ENCODE measurements at places on chromosomes 3 and 15.

DNA sequence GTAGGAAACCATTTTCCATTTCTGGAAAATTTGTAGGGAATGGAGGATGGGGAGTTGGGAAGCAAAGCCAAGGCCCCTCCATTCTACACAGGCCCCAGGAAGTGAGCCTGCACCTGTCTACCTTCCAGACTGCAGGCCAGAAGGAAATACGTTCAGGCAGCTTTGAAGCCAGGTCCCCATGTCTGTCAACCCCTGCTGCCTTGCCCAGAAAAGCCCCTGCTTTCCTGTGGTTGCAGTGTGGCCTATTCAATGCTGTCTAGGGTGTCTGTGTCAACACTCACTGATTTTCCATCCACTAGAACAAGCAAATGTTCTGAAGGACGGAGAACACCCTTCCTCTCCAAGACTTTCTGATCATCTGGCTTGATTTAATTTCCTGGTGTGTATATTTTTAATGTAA lies 281.9 kb downstream of the TLE3 start:
- DNase-seq = no peak

- no peak for DNase-seq
Observed at GRCh38 chr3:193407112-193407511, 28.6 kb upstream of the ATP13A5 start.

DNA sequence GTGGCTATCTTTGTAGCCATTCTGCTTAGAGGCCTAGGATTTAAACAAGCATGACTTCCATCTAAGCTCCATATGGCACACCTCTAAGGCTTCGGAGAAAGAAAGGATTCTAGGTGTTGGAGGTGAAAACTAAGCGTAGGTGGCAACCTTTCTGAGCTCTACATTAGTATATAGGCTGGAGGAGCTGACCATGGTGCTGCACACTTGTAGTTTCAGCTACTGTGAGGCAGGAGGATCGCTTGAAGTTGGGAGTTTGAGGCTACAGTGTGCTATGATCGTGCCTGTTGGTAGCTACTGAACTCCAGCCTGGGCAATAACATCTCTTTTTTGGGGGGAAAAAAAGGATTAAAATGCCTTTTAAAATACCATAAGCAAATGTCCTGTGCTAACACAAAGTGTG lies 7.4 kb downstream of the EAF1 start:
- no peak for DNase-seq

- no peak for DNase-seq
Observed at GRCh38 chr15:26083896-26084295, 220.8 kb upstream of the ATP10A start.

DNA sequence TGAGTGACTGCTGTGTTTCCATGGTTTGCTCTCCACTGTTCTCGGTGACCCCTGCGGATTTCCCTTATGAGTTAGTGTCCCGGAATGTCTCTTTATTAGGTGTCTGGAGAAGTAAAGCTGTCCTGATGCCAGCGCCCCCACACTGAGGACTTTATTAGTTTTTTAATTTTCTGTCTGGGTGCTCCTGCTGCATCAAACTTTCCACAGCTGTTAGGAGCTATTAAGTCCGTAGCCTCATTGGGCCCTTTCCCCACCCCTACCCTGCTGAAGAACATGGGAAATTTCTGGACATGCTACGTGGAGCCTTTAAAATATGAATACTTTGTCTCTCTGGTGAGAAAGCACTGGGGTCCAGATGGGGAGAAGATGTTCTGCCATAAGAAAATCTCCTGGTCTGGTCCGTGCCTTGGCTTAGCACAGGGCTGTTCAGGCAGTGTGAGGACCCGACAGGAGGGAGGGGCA lies 161.7 kb upstream of the HES1 start:
- DNase-seq = no peak

DNA sequence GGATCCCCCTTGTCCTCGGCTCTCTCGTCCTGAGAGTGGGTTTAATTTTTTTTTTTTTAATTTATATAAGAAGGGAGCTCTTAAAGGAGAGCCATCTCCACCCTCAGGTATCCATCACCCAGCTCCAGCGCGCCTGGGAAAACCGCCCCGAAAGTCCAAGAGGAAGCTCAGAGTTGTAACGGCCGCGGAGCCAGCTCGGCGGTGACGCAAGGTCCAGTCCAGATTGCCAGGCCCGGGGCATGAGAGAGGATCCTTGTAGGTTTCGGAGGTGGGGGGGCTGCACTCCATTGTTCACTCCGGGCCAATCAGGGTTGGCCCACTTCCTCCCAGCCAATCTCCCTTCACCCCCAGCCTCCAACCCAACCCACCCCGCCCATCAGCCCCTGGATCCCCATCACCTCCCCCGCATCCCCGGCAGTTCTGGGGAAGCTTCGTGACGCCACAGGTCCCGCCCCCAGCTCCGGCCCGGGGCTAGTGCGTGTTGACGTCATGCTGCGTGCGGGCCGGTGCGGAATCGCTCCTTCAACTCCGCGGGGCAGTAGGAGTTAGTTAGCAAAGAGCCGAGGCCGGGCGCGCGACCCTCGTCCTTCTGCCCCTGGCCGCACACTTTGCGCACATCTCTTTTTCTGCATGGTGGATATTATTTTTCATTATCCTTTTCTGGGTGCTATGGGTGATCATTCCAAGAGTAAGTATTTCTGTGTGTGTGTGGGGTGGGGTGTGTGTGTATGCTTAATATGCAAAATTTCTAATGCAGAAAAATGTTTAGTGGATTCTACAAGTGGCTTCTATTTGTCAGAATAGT lies at the start of gene ISL2:
TSS of gene ISL2 (plus strand) at position 520 of the 805 bp plus-strand sequence. CDS start at position 631, 111 bp downstream.
- no peak for DNase-seq

- no peak for DNase-seq
Observed at GRCh38 chr3:161084277-161084676, 20.9 kb downstream of the B3GALNT1 start.

DNA sequence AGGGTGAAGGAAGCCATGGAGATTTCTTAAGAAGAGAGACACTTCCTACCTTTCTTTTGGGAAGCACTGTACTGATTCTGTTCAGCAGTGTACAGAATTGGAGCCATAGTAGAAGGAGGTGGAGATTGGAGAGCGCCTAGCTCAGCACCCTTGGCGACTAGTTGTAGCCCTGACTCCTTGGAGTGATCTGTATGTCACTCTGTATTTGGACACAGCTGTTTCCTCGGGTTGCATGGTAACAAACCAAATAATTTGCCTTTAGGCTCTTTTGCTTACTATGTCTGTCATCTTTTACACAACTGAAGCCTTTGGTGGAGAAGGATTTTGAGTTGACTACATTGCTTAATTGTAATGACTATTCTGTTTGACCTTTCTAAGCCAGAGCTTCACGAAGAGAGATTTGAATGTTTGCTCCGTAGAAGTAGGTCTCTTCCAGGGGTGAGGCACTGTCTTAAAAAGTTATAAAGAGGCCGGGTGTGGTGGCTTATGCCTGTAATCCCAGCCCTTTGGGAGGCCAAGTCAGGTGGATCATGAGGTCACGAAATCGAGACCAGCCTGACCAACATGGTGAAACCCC lies 77.1 kb downstream of the AKAP13 start:
- no peak for DNase-seq

DNA sequence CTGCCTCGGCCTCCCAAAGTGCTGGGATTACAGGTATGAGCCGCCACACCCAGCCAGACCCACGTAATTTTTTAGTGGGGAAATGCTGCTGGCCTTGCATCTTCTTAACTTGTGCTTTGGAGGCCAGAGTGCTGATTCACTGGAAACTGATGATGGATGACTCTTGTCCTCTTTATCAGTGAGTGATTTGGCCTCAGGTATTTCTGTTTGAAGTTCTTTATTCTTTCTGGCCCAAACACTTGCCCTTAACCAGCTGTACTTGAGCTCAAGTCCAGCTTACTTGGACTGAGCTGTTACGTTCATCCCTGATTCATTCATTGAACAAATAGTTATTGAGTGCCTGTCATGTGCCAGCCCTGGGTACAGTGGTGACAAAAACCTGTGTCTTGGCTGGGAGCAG lies 4.2 kb downstream of the PTPN23 start:
- DNase-seq = no peak

GRCh38 chr3:150544726-150545125 lies 1.6 kb downstream of the SERP1 start:
- no peak for DNase-seq

DNA sequence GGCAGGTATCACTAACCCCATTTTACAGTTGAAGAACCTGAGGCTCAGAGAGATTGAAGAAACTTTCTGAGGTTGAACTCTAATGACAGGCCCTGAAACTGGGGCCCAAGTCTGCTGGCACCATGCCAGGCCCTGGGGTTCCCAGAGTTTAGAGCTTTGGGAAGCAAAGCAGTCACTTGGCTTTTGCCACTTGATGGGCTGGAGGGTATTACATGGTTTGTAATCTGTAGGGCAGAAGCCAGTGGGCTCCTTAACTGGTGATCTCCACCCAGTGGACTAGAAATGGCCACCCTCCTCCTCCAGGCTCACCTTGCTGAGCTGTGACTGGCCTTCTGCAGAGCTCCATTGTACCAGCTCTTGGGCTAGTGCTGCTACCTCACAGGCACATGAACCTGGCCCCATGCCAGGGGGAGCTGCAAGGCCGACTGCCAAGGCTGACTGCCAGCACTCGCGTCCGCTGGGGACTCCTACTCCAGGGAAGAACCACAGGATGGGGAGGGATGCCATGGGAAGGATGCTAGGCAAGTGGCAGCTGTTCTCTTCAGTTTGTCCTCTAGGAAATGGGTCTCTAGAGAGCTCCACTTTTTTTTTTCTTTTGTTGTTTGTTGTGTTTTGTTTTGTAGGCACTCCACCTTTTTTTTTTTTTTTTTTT lies 104.8 kb downstream of the ETFA start:
- DNase-seq = no peak

DNA sequence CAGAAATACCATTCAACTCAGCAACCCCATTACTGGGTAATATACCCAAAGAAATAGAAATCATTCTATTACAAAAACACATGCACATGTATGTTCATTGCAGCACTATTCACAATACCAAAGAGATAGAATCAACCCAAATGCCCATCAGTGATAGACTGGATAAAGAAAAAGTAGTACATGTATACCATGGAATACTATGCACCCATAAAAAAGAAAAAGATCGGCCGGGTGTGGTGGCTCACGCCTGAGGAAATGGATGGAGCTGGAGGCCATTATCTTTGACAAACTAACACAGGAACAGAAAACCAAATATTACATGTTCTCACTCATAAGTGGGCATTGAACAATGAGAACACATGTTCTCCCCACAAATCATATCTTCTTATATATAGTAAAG lies 75.7 kb upstream of the TNFSF10 start:
- DNase-seq = no peak

DNA sequence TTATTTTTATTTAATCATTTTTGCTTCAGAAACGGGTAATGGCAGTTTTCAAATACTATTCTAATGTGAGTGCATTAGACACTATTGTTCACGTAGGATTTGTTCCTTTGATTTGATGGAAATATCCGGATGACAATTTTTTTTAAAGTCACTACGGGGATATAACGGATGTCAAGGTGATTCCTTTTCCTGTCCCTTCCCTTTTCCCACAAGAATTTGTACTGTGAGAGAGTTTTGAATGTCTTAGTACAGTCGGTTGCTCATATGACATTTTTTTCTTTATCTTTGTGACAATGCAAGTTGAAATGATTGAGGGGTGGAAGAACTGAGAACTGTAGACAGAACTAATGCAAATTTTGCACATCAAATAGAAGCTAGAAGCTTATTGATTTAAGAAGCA lies 209.5 kb downstream of the GRM7 start:
- DNase-seq = no peak

All from T-helper 1 cell (primary cell).